AG04449 (cell line): ENCODE measurements at places on chromosomes 6 and 20.

DNA sequence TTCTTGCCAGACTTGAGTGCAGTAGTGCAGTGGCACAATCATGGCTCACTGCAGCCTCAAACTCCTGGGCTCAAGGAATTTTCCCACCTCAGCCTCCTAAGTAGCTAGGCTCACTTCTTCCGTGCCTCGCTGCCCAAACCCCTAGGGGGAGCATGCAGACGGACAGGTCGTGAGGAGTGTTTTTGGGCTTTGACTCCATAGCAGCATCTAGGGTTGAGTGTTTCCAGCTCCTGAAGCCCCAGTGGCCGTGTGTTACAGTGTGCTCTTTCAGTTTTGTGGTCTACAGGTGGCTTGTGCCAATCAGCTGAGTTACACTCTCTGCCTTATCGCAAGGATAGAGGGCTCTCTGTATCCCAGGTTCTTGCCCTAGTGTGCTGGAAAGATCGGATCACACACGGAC lies 33.4 kb downstream of the NCOA3 start:
- DNase-seq, result no peak

DNA sequence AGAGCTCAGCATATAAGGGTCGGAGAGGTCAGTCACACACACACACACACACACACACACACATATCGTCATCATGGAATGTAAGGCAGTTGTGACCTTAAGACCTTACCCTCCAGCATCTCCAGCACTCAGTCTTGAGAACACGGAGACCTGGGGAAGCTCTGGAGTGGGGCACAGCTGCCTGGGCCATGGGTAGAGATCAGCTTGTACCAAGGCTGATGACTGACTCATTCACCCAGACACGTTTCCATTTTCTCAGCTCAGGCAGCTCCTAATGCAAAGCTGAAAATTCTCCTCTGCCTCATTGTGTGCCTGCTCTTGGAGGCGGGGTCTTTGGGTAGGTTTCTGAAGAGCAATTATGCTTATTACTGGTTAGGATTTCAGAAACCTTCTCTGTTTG lies 38.3 kb upstream of the PDYN start:
- no peak for DNase-seq

DNA sequence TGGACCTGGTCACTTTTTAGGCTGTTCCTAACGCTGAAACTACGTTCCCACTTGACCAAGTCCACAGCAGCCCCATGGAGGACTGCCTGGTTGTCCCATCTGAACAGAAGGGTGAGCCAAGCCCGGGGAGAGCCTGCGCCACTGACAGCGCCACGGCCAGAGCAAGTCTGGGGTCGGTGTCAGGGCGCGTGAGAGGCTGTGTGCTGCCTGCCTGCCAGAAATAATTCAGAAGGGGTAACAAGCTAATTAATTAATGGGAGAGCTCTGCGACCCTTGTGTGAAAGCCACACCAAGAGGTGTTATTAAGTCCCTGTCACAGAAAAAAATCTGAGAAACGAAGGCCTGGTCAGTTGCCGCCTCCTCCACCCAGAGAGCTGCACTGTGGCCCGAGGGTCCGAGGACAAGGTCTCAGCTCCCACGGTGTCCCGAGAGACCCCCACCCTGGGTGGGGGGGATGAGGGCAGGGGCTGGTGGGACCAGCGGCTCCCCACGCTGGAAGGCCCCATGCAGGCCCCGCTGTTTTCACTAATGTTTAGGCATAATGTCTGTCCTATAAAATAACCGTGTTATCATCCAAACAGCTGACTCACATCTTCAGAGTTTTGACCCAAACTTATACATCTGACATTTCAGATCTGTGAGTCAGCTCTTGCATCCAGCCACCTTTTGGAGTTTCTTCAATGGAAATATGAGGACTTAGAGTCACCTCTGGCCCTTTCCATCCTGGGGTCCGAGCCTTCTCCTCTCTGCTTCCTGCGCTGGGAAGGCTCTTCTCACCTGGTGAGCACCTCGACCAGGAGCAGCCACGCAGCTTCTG lies 58.5 kb downstream of the DLL1 start:
- DNase-seq, result no peak

DNA sequence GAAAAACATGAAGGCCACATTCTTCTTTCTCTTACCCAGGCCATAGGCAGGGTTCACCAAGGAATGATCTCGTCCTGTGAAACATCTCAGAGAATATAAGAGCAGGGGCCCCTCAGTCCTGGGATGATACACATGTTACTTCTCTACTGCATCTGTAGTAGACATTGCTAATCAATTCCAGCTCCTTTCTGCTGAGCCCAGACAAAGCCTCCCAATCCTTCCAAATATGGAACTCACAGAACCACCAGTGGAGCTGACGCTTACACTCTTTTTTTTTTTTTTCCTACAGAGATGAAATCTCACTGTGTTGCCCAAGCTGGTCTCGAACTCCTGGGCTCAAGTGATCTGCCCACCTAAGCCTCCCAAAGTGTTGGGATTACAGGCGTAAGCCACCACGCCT lies 9.1 kb downstream of the SNTA1 start:
- no peak for DNase-seq

- no peak for DNase-seq
These were observed 8.9 kb downstream of the VSTM2L start for GRCh38 chr20:37911838-37912281.

- no peak for DNase-seq
These were observed 7.1 kb downstream of the RAMACL start for GRCh38 chr6:166579237-166579850.
